CD4-positive, alpha-beta T cell treated with Interleukin-21 for 1 hour (primary cell): ENCODE measurements at places on chromosomes 13 and 19.

DNA sequence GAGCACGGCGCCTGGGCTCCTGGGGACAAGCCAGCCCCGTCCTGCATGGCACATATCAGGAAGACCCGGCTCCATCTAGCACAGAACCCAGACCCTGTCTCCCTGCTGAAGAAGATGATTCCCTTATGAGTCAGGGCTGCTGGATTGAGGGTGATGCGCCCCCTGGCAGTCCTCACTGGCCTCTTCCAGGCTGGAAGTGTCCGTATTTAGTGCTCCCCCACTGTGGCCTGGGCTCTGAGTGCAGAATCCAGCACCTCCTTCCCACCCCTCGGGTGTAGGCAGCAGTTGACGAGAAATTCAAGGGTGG, 14.9 kb downstream of the COMP start:
- no peak for DNase-seq

DNA sequence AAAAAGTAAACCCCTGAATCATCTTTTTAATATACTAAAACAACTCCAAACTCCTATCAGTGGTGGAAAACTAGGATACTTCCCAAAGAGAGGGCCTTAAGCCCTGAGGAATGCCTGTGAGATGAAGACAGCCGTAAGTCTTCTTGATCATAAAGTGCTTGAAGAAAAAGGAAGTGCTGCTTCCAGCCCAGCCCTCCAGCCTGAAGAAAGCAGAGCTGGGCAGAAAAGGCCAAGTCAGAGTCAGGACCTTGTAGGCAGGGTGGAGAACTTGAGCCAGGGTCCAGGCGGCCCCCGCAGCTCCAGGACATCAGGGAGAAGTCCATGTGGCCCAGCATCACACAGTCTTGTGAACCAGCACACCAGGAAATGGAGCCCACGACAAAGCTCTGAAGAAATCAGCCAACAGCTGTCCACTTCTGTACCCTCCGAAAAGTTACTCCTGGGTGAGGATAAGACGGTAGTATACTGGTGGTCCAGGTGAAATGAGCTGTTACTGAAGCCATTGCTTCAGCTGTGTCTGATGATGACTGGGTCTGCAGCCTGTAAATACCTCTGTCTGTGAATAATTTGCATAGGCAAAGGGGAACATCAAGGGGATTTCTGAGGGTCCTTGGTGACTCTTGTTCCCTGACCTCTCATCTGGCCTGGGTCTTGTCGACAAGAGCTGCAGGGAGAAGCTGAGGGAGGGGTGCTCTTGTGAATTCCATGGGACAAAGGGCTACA, 18.7 kb upstream of the CRYL1 start:
- no peak for DNase-seq

DNA sequence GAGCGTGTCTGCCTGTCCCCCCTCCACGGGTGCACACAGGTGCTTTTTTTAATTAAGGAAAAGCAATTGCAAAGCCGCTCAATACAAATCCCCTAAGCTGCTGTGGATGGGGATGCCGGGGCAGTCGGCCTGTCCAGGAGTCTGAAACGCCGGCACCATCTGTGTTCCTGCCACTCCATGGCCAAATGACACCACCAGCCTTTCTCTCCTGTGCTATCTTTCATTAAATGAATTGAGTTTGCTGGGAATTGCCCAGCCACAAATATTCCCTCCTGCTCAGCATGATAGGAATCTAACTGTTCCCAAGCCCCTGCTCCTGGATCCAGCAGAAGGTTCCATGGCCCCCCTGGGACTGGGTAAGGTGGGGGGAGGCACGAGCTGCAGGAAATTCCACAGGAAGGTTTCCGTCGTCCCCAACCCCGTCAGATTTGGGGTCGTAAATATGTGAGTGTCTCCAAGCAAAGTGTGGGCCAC, 139.2 kb downstream of the KDM4B start:
- no peak for DNase-seq

GRCh38 chr13:102869948-102870676, 24.3 kb downstream of the ERCC5 start:
- DNase-seq = no peak

GRCh38 chr19:16628984-16629691, 1.1 kb upstream of the MED26 start:
- DNase-seq = no peak

DNA sequence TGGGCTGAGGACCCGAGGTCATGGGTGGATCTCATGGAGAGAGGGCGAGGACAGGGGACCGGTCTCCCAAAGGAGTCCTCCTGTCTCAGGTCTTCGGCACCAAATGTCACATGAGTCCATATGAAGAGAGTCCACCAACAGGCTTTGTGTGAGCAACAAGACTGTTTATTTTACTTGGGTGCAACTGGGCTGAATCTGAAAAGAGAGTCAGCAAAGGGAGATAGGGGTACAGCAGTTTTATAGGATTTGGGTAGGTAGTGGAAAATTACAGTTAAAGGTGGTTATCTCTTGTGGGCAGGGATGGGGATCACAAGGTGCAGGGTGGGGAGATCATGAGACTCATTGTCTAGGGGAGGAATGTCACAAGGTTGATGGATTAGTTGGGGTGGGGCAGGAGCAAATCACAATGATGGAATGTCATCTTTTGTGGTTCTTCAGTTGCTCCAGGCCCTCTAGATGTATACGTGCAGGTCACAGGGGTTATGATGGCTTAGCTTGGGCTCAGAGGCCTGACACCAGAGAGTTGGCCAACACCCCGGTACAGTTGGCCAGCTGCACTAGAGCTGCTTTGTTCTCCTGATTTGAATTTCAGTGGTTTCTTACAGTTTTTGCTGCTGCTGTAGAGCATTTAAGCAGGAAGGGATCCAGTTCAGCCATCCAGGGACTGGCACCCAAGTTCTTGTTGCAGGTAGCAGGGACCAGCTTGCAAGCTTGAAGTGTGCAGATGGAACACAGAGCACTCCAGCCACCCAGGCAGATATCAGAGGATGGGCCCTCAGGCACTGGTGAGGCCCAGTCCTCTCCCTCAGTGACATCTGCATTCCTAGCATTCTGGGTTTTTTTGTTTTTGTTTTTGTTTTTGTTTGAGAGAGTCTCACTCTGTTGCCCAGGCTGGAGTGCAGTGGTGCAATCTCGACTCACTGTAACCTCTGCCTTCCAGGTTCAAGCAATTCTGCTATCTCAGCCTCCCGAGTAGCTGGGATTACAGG, 26.4 kb upstream of the IGFL1 start:
- DNase-seq = no peak

GRCh38 chr13:108933061-108933460, 303.6 kb downstream of the MYO16 start:
- no peak for DNase-seq

- DNase-seq = no peak
These were observed 139.3 kb upstream of the ZNF507 start for GRCh38 chr19:32206065-32206464.

- DNase-seq = no peak
These were observed 7.5 kb downstream of the DNAJC3 start for GRCh38 chr13:95684418-95684817.

- no peak for DNase-seq
These were observed 58.6 kb upstream of the WASF3 start for GRCh38 chr13:26498656-26499601.
